ENCODE measurements at places on chromosomes 11 and 22.

GRCh38 chr22:26956371-26956770 is 299.0 kb downstream of the MIAT start:
- no peak for DNase-seq

DNA sequence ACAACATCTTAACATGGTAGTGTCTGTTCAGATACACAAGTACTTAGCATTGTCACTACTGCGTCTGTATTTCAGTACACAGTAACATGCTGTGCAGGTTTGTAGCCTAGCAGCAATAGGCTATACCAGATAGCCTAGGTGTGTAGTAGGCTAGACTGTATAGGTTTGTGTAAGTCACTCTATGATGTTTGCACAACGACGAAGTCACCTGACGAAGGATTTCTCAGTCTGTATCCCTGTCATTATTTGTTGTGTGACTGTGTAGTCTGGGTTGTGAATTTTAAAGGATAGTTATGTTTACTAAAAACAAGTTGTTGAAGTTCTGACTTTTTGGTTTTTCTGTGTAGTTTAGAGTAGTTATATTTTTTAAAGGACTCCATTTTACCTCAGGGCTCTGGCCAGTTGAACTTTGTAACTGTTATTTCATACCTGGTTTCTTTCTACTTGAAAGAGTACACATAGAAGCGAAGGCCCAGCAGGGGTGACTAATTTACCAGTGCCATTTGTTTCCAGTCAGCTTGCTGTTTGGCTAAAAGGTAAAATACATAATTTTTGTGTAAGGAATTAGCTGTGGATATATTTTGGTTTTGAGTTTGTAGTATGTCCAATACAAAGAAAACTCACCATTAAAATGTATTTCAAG is 72.3 kb downstream of the PPP6R3 start:
- DNase-seq: no peak

- DNase-seq: no peak
Measured at GRCh38 chr11:62267576-62267975, 2.4 kb upstream of the SCGB2A2 start.

- no peak for DNase-seq
Measured at GRCh38 chr11:42825598-42825997, 486.2 kb upstream of the API5 start.

DNA sequence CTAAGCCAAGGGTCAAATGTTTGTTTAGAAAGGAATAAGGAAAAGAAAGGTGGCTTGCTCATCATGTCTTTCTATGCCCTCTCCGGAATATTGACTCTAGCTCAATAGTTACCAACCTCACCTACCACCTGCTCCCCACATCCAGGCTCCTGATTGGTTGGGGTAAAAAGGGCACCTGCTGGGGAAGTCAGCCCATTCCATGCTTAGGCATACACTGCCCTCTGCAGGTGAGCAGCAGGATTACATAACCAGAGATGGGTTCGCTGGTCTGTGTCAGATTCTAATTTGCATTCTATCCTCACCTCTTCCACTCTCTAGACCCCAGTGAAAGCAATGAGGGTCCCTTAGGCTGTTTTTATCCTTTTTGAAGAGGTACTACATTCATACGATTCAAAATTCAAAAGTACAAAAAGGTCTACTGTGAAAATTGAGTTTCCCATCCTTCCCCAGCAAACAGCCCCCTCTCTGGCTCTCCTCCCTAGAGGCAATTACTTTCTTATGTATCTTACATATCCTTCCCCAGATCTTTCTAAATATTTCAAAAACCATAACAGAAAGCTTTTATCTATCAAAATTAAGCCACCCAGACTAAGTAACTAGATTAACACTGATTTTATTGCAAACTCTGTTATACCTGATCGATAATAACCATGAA is 98.0 kb upstream of the ASPHD2 start:
- DNase-seq: peak; percentile 31

GRCh38 chr22:17803609-17804270 is 29.5 kb upstream of the BID start:
- no peak for DNase-seq

GRCh38 chr11:65869643-65870306 is 2.8 kb downstream of the EFEMP2 start:
- DNase-seq: no peak

DNA sequence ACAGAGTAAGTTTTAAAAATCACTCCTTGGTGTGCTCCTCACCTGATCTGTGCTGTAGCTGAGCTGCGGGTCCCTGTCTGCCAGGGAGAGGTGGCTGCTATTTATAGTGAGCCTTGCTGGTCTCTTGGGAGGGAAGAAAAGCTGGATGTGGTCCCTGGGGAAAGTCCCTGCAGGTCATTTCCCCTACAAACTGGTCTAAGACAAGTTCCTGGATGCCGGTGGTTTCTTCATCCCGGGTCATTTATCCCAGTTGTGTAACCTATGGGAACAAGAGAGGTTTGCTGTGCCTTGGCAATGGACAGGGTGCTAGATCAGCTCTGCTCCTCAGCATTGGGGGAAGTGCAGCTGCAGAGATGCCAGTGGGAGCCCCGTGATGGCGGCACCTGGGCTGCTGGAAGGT is at the start of gene SAA2:
TSS of gene SAA2 (minus strand) at position 108 of the 400 bp plus-strand sequence. CDS start 657 bp downstream, outside the sequence.
- DNase-seq: no peak

DNA sequence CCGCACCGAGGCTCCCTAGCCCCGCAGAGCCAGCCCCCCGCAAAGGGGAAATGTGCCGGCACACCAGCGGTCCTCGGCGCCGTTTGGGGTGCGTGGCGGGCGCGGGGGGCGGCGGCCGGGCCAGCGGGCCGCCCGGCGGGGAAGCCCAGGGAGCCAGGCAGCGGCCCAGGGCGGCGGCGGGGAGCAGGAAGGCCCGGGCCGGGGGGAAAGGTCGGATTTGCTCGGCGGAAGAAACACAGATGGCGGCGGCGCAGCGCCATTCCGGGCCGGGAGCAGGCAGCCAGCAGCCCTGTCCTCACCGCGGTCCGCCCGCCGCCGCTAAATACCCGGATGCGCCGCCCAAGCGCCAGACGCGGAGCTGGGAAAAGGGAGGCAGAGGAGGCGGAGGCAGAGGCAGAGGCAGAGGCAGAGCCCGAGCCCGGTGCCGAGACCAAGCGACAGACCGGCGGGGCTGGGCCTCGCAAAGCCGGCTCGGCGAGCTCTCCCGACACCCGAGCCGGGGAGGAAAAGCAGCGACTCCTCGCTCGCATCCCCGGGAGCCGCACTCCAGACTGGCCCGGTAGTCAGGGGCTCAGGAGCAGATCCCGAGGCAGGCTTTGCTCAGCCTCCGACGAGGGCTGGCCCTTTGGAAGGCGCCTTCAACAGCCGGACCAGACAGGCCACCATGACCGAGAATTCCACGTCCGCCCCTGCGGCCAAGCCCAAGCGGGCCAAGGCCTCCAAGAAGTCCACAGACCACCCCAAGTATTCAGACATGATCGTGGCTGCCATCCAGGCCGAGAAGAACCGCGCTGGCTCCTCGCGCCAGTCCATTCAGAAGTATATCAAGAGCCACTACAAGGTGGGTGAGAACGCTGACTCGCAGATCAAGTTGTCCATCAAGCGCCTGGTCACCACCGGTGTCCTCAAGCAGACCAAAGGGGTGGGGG is 2.6 kb upstream of the GCAT start:
- peak; percentile 31 for DNase-seq

DNA sequence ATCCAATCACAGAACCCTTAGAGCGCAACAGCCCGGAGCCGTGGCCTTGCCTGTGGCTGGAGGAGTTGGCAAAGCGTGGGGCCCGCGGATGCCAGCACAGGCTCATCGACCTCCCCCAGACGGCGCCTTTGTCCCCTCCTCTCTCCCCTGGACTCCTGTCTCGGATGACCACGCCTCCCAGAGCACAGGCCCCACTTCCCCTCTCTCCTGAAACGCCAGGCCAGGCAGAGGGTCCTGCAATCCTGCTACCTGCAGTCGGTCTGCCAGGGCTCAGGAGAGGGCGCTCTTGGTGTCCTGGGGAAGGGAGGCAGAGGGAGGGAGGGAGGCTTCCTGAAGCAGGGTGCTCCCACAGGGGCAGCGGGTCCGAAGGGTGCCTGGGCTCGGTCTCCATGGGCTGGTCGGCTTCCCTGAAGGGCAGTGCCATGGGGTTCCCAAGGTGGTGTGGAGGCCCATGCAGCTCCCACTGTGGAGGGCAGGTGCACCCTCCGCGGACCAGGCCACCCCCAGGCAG is 16.6 kb upstream of the TTLL12 start:
- no peak for DNase-seq

- no peak for DNase-seq
Measured at GRCh38 chr11:57392066-57392762, 1.8 kb upstream of the PRG2 start.

DNA sequence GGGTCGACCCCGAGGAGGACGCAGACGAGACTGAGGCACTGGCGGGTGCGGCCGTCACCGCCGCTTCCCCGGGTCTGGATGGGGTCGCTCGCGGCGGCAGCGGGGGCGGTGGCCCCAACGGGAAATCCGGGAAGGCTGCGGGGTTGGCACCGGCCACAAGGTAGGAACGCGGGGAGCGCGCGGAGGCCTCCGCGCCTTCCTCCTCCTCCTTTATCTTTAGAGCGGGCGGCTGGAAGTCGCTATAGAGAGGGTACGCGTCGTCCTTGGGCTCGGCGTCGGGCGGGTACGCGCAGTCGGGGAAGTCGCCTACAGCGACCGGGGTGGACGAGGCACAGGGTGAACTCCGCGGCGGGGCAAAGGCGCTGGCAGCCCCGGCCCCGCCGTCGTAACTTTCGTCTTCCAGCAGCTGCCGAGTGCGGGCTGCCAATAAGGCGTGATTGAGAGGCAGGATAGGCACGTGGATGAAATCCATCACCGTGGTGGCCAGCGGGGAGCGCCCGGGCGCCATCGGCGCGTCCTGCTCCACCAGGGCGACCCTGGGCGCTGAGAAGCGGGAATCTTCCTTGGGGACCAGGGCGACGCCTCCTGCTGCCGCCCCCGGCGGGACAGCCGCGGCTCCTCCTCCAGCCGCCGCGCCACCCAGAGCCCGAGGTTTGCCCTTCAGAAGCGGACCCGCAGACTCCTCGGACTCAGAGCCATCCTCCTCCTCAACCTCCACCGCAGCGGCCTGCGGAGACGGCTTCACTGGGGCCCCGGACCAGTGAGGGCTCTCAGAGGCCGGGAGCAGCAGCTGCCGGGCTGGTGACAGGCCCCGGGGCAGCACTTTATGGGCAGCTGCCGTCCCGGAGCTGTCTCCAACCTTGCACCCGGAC is 1.7 kb downstream of the PGR start:
- no peak for DNase-seq

DNA sequence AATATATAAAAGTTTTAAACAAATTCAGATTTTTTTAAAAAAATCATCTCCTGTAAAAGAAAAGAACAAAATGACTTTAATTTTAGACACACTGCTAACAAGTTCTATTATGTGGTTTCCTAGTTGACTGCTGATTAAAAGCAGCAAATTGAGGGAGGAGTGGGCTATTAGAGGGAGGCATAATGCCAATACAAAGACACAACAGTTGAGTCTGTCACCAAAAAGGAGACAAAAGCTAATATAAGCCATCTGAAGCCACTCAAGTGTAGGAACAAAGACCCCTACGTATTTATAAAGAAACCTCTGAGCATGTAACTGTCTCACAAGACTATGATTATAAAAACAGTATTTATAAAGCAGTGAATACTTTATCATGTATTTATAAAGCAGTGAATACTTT is 28.6 kb downstream of the TMEM123 start:
- DNase-seq: no peak

- no peak for DNase-seq
Measured at GRCh38 chr11:120151536-120151935, 13.6 kb upstream of the TRIM29 start.

GRCh38 chr11:78037056-78037455 is 14.0 kb upstream of the KCTD14 start:
- no peak for DNase-seq

DNA sequence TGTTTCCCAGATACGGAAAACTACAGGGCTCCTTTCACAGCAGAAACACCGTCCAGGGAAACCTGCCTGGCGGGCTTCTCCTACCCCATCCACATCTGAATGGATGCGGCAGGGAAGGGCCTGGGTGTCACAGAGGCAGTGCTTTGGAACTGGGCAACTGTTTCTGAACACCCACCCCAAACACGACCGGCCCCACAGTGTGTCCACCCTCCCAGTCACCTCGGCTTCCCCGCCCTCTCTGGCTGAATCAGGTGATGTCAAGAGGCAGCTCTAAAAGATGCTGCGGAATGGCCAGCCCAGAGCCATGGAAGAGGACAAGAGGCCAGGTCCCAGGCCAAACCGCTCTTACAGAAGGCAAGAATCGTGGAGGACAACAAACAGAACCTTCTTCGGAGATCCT is 22.0 kb downstream of the IFT27 start:
- DNase-seq: no peak

- no peak for DNase-seq
Measured at GRCh38 chr11:29480981-29481380, 535.8 kb downstream of the KCNA4 start.

DNA sequence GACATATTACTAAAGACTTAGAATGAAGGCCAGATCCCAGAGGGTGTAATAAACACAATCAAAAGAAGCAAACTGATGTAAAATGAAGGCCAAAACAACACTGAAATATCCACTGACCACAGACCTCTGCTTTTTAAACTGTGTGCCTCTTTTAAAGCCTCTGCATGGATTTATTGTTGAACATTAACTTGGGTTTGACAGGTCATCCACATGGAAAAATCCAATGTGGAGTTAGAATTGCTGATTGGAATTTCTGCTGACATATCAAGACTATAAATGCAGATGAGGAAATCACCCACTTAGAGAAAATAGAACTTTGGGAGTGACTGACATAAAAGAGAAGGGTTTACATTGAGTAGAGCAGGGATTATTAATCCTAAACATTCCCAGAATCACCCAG is 853.9 kb upstream of the RAG2 start:
- no peak for DNase-seq

- no peak for DNase-seq
Measured at GRCh38 chr22:50702261-50702671, 29.6 kb downstream of the SHANK3 start.

DNA sequence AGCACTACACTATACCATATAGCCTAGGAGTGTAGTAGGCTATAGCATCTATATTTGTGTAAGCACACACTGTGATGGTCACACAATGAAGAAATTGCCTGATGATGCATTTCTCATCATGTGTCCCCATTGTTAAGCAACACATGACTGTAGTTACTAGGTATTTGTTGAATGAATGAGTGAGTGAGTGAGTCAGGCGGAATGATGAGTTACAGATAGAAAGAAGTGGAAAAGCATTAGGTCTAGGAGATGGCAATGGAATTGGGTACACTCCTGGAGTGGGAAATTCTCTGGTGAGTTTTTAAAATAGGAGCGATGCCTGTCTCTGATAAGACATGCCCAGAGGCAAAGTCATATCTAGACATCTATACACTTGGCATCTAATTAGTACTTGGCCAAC is 160.5 kb upstream of the TBCEL start:
- DNase-seq: peak; percentile 29

DNA sequence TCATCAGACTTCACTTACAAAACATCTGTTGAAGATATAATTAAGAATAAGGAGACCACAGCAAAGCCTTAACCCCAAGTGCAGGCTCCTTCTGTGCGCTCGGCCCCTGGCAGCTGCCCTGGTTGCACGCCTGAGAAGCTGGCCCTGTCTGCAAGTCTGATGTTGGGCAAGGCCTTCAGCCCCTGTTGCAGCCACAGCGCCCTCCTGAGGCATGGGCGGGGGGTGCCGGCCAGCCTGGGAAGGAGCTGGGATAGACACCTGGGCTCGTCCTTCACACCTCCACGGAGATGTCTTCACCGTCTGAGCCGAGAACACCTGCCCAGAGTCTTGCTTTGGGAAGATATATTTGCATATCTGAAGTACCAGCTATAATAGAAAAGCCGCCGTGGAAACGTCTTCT is 104.1 kb downstream of the MPPED1 start:
- no peak for DNase-seq

All from epithelial cell of prostate (primary cell).